ENCODE measurements at places on chromosomes 12 and 14.

DNA sequence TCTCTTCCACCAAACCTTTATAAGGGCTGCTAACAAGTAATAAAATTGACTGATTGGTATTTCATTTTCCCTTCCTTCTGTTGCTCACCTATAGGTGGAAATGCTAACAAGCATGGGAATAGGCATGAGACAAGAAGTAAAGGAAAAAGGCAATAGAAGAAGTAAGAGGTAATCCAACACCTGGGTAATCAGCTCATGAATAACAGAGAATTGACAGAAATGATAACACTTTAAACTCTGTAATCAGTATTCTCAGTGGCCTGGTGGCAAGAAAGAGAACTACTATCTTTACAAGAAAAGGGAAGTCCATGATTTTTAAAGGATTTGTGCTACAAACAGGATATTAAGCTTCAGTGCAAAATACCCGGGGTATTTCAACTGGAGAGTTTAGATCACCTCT is 737.8 kb downstream of the RERGL start:
- no peak for DNase-seq

DNA sequence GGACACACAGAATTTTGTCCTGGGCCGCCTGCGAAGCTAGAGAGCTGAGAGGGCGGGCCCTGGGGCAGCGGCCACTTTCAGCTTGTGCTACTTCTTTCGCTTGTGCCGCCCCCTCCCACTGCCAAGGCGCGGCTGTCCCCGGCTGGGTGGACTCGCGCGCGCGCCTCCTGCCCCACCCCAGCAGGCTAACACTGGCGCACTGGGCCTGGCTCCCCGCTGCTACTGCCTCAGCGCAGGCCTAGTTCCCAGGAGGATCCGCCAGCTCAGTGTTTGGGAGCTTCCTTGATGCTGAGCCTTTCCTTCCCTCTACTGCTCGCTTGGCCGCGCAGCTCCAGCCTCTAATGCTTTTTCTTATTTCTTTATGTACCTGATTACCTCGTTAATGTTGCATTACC is 27.4 kb upstream of the METAP2 start:
- DNase-seq = no peak

DNA sequence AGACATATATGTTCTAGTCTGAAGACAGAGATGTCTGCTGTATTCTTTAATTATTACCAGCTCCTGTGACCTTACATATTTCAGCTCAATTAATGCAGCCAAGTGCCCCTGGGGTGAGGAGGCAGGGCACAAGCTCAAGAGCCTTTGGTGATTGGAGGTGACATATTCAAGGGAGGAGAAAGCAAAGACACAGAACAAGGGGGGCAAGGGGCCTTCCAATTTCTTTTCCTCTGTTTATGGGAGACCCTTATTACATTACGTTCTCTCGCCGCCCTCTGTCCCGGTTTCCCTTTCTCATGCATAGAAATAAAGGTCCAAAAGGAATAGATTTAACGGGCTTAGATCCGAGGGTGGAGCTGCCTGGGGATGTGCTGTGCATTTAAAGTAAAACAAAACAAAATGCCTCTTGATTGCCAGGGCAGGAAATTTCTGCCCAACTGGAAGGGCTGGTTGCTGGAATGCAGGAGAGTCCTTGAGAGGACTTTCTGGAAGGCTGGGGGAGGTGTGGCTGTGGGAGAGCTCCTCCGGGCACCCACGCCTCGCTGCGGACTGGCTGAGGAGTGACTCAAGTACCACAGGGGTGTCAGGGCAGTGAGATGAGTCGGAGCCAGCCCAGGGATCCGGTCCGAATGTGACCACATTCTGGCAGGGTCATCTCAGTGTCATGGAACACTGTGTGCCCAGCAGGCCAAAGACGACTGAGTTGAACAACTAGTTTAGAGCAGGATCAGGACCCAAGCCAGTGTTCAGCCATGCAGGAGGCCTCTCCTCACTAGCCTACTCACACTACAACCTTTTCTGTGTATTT is 32.1 kb upstream of the GSG1 start:
- peak; percentile 20 for DNase-seq

DNA sequence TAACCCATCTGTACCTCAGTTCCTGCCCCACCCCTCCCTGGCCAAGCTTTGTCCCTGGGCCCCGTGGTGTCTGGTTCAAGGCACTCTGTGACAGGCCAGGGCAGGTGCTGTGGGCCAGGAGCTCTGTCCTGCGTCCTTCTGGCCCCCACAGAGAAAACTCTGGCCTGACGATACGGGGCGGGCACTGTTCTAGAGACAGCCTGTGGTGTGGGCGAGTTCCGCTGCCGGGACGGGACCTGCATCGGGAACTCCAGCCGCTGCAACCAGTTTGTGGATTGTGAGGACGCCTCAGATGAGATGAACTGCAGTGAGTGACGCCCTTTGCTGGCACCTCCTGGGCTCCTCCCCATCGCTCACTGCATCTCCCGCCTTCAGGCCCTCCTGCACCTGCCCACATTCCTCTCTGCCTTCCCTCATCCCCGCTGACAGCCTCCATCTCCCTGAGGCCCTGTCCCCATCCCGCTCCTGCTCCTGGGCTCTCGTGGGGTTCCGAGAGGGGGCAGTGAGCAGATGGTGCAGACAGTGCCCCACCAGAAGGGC is 22.8 kb upstream of the NXPH4 start:
- DNase-seq = no peak

- peak; percentile 69 for DNase-seq
These were observed 209.8 kb upstream of the NUDT4 start for GRCh38 chr12:93167841-93168492.

- no peak for DNase-seq
These were observed 1170.7 kb downstream of the FSCB start for GRCh38 chr14:43336351-43336750.

DNA sequence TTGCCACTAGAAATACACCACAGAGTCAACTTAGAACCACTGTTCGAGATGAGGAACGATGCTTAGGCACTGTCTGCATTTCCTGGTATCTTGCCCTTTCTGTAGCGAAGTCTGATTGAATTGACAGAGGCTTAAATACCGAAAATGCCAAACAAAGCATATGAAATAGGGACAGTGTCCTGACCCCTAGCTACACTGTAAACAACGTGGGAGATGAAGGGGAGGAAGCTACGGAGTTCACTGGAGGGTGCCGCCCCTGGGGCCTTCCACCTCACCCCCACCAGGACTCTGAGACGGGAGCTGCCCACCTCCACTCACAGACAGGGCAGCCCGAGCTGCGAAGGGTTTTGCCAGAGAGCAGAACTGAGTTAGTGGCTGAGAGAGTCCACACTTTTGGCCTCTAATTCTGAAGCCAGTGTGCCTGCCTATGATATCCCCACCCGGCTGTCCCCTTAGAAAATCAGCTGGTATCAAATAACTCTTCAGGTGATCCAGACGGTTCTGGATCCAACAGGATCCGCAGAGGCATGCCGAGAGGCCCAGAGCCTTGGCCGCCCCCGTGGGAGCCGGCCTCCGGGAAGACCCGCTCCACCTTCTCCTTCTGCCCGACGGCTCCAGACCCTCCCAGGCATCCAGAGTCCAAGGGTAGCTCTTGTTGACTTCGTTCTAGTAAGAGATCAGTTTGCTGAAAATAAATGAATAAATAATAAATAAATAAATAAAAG is 230.7 kb upstream of the DIO3 start:
- no peak for DNase-seq

- DNase-seq = peak; percentile 20
These were observed 160.0 kb upstream of the SOX5 start for GRCh38 chr12:24109381-24110039.

GRCh38 chr14:35682802-35683201 is 126.3 kb downstream of the RALGAPA1 start:
- DNase-seq = no peak

DNA sequence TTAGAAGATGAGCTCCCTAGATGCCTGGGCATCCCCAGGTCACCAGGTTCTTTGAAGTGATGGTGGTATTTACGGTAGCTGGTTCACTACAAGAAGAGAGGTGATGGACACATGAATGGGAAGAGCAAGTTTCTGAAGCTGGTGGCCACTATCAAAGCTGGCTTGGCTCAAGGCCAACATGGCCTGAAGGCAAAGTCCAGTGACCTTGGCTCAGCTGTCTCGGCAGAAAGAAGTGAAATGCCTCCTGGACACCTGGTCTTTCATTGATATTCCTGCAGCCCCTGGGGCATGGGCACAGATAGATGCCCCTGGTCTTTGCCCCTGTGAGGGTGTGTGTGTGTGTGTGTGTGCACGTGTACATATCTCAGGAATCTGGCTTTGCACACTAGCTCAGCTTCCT is 441.8 kb upstream of the TMPO start:
- no peak for DNase-seq

- DNase-seq = no peak
These were observed 293 bp downstream of the IFI27L1 start for GRCh38 chr14:94081386-94081820.

GRCh38 chr12:109538191-109538863 is 35.0 kb downstream of the MMAB start:
- no peak for DNase-seq

DNA sequence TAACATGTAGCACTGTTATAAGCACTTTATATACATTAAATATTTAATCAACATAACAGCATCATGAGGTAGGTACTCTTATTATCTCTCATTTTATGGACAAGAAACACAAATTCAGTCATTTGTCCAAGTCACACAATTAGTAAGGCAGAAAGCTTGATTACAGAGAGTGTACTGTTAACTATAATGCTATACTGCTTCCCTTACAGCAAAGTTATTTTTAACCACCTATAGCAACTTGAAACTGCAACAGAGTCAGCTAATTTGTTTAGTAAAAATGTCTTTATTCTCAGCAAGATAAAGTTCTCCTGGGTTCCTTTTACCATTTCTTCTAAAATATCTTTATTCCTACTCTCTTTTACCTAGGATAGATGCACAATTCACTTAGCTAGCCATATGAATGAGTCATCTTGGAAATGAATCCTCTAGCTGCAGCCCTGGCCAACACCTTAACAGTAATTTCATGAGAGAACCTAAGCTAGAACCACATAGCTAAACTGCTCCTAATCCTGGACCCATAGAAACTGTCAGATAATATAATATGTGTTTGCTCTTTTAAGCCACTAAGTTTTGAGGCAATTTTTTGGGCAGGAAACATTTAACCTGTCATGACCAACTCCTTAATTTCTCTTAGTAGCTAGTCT is 90.2 kb upstream of the HECTD1 start:
- no peak for DNase-seq

GRCh38 chr14:61452452-61452851 is 131.1 kb downstream of the PRKCH start:
- no peak for DNase-seq

GRCh38 chr12:93521225-93522080 is 51.0 kb upstream of the SOCS2 start:
- peak; percentile 16 for DNase-seq

- DNase-seq = no peak
These were observed 112.2 kb downstream of the CACNA1C start for GRCh38 chr12:2165021-2165420.

DNA sequence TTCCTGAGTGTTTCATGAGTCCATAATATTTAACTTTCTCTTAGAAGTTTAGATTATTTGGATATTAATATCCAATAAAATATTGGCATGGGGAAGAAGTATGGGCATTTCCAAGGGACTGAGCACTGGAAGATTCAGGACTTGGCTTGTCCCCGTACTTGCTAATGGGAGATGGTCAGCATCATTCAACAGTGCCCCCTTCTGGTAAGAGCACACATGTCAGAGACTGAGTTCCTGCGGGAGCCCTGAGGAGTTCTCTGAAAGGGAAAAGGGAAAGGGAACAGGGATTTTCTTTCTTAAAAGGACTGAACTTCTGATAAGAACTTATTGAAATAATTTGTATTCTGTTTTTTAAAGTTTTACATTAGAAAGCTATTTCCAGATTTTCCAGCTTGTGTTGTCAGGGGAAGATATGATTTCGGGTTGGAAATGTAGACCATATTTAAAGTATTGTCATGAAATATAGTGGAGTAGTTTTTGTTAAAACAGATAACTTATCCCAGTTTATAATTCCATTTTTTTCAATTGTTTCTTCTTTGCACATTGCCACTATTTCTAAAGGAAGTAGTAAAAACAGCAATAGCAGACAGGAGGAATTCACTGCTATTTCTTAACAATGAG is 59.8 kb upstream of the C12orf71 start:
- DNase-seq = peak; percentile 63

- DNase-seq = no peak
These were observed 277.9 kb downstream of the SSPN start for GRCh38 chr12:26473291-26473690.

GRCh38 chr14:77338302-77338701 is 17.5 kb downstream of the GSTZ1 start:
- no peak for DNase-seq

DNA sequence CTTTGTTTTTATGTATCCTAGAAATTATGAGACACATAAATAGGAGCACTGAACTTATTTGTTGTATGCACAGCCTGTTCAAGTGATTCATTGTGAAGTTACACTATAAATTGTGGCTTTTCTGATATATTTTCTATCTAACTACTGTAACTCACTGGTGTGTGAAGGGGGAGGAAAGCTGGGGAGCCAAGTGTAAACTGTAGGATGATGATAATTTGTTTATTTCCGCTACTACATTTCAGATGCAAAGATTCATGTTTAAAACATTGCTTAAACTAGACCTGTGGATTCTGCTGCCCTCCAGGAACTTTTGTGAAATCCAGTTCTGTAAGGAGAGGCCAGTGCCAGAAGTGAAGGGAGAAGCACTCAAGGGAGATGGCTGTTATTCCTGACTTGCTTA is 3.3 kb downstream of the TMTC2 start:
- DNase-seq = no peak

GRCh38 chr14:62854951-62855350 is 190.3 kb downstream of the KCNH5 start:
- peak; percentile 3 for DNase-seq

DNA sequence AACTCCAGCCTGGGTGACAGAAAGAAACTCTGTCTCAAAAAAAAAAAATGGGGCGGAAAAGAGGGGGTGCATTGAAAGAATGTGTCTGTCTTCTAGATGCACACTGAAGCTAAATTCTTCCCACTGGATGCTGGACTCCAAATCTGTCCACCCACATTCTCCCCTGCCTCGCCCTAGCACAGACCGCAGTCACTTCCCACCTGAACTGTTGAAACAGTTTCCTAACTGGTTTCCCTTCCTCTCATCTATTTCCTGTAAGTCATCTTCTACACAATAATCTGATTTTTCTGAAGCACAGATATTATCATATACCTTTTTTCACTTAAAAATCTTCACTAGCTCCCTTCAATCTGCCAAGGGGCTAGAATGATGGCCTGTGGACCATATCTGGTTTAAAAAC is 1.5 kb upstream of the HCAR1 start:
- DNase-seq = no peak

DNA sequence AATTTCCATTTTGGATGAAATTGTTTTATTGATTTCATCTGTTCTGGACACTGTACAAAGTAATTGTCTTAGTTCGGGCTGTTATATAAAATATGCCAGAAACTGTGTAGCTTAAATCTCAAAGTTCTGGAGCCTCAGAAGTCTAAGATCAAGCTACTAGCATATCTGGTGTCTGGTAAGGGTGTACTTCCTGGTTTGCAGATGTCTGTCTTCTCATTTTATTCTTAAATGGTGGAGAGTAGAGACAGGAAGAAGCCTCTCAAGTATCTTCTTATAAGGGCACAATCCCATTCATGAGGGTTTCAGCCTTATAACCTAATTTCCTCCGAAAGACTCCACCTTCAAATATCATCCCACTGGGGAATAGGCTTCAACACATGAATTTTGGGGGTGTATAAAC is 51.3 kb downstream of the MON2 start:
- no peak for DNase-seq

Data from astrocyte of the cerebellum (primary cell).